ENCODE measurements at places on chromosomes 2 and 18.

- DNase-seq, result peak; percentile 68
Measured at GRCh38 chr2:226701052-226701451, 98.6 kb downstream of the IRS1 start.

- DNase-seq, result no peak
Measured at GRCh38 chr2:28558918-28559317, 63.1 kb downstream of the PLB1 start.

GRCh38 chr2:8264981-8265380, 416.9 kb upstream of the ID2 start:
- DNase-seq, result no peak

DNA sequence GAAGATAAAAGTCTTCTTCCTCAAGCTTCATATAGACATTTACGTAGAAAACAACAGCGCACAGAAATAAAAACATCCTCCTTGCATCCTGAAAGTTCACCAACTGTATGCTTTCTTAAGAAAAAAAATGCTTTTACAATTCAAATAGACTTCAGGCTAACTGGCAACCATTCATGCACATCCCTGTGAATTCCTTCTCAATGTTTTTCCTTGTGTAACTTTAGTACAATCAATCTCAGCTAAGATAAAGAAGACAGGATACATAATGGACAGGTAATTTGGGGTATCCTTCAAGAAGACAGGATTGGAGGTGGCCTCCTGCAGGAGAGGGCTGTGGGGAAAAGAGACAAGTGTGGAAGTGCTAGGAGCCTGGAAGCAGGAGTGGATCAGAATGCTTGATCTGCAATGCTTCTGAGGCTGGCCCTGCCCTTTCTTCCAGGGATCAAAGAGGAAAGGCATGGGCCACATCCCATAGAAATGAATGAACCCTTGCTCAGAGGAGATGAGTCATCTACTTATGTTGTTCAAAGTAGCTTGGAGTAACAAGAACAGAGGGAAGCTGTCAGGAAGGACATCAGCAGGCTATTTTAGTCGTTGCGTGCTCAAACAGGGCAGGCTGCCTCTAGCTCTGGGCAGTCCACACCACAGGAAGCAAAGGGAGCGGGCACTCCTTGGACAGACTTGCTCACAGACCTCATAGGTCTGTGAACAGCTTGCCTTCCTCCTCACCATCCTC, 126.6 kb downstream of the TMEM131 start:
- peak; percentile 89 for DNase-seq

DNA sequence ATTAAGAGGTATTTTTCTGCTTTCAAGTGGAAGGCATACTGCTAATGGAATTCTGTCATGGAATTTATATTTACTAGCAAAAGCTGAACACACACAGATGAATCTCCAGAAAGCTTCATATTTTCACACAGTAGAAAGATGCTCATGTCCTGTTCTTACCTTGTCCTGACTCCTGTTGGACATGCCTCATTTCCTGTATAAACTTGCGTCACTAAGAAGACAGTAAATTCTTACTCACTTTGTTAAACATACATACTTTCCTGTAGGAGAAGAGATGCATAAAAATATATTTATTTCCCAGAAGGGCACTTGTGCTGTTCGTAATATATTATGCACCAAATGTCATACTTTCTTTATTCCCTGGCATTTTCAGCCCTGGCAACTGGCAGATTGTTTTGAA, 238.3 kb upstream of the RASGRP3 start:
- no peak for DNase-seq

- no peak for DNase-seq
Measured at GRCh38 chr2:165697748-165698443, 96.2 kb downstream of the GALNT3 start.

- DNase-seq, result no peak
Measured at GRCh38 chr18:76102156-76102555, 392.9 kb downstream of the ZNF516 start.

DNA sequence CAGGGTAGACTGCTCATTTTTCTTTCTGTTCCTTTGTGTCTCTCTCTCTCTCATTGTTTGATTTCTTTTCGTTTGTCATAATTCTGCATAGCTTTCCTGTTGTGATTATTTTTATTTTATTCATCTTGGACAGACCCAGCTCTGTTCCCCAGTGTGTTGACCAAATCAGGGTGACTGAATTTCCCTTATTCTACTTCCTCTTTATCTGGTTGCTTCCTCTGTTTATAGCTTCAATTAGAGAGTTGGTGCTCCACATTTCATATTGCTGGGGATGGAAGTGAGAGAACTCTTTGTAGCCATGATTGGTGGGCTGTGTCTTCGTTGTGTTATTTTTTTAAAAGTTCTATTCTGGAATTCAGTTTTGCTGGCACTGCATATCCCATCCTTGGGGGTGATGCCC, 19.1 kb downstream of the PROKR1 start:
- peak; percentile 74 for DNase-seq

DNA sequence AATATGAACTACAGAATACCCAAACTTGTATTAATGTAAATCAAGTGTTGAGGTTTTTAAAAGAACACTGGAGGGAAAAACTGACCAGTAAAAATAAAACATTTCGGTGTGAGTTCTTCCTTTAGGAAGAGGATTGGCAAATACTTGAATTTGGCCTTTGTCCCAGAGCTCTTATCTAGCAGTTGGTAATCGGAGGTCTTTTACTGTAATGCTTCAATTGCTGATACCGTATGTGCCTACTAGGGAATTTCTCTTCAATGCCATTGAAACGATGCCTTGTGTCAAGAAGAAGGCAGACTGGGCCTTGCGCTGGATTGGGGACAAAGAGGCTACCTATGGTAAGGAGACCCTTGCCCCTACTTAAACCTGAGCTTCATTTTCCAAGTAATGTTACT, 4.1 kb downstream of the RRM2 start:
- DNase-seq, result no peak

DNA sequence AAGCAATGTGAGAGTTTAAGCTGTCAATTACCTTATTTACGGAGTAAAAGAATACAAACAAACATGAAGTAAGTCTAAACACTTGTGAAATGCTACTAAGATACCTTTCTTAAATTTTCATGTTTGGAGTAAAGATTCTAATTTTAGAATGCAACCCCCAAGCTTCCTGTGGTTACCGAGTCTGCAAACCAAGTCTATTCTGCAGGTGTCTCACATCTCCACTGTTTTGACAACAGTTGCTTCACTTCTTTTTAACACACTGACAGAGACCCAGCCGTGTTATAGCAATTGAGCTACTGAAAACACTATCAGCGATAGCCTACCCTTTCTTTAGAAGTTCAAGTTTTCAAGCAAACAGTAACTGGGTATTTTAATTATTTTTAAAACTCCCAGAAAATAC, 608.3 kb downstream of the ERBB4 start:
- DNase-seq, result no peak

DNA sequence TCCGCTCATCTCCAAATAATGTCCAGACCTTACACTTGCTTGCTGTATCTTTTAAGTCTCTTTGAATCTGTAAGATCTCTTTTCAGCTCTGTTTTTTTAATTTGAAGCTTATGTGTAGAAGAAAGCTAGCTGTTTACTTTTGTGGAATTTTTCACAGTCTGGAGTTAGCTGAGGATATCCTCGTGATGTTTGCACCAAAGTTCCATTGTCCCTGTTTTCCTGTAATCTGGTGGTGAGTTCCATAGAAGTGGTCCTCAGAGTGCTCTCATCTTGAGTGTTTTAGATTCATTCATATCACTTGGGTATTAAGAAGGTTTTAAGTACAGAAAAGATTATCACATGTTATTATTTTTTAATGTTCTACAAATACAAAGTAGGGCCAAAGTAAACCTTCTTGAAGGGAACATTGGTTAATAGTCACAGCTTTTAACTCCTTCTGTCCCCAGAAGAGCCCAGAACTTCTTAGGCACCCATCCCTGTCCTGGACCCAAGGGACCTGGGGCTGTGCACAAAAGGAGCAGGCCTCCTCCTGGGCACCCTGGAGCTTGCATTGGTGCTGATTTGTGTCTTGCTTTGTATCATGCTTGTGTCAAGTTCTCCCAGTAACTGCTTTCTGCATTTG, 15.0 kb downstream of the MLPH start:
- no peak for DNase-seq

- no peak for DNase-seq
Measured at GRCh38 chr2:198173242-198173641, 368.8 kb downstream of the PLCL1 start.

GRCh38 chr2:238479847-238480246, 53.1 kb downstream of the ASB1 start:
- DNase-seq, result no peak

DNA sequence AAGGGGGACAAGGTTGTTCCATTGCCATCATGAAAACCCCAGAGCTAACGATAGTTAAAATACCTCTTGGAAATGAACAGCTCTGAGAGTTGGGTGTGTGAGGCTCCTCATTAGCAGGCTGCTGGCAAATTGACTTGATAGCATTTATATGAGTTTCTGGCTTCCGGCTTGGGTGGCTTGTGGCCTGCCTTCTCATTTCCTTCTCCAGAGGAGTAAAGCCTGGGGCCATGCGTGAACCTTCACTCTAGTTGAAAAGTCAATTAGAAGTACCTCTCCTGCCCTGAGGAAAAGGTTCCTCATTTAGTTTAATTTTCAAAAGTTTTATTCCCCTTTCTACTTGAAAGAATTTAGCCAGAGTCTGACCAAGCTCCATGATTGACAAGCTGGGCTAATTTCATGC, 67.1 kb downstream of the MGAT5 start:
- no peak for DNase-seq

GRCh38 chr2:135773917-135774316, 32.3 kb downstream of the UBXN4 start:
- DNase-seq, result peak; percentile 61

DNA sequence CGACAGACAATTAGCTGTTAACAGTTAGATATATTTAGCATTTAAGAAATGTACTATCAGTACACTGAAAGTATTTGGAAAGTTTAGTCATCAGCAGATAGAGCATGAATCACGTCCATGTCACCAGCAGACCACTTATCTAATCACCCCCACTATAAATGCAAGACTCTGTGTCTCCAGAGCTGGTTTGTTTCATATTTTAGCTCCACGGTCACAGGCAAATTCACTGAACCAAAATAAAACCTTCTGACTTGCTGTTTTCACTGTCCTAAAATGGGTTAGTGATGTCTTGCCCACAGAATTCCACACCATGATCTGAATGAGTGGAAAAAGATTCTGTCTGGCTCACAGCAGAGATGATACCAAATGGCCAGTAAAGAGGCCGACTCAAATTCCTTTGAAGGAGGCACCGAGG, 64.9 kb downstream of the CDH2 start:
- DNase-seq, result no peak

- DNase-seq, result peak; percentile 73
Measured at GRCh38 chr2:218218268-218219185, 1.5 kb downstream of the ARPC2 start.
